ENCODE measurements at places on chromosomes 5 and 9. TPM values are rescaled to one million over a fixed set of nuclear protein-coding genes. Genes with fewer than 3 reads are reported as not detected.

The BHMT gene
- total RNA-seq = not detected

The PCDHA1 gene
- total RNA-seq = not detected

The ZNF622 gene
- total RNA-seq = 30.4 TPM

The HTR1A gene
- not detected for total RNA-seq

DNA sequence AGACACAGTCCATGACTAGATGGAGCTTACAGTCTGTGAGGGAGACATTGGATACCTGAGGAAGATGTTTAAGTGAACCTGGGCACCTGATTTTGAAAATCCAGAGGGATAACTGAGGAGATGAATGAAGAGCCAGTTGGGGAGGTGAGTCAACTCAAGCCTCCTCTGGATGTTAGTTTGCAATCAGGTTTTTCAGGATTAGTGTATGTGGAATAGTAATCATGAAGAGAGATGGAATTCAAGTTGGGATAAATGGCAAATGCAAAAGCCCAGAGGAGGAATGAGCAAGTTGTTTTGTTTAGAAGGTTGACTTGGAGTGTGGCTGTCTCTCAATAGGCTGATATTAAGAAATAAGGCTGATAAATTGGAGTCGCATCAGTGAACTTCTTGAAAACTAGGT, 28.9 kb downstream of the PRDM6 start:
- no peaks in the 10 kb centered on the region for H3K27me3 ChIP-seq
- no peak overlapping the region for H3K27ac ChIP-seq
- H3K4me1 ChIP-seq = no peaks in the 10 kb centered on the region
- no peaks in the 10 kb centered on the region for H3K36me3 ChIP-seq
- no peak for DNase-seq
- no peak overlapping the region for H3K4me3 ChIP-seq

GRCh38 chr9:9992936-9993335, 619.9 kb downstream of the PTPRD start:
- H3K27ac ChIP-seq = no peak overlapping the region
- no peak overlapping the region for H3K4me3 ChIP-seq
- H3K27me3 ChIP-seq = no peaks in the 10 kb centered on the region
- no peaks in the 10 kb centered on the region for H3K36me3 ChIP-seq
- DNase-seq = no peak
- no peaks in the 10 kb centered on the region for H3K4me1 ChIP-seq

DNA sequence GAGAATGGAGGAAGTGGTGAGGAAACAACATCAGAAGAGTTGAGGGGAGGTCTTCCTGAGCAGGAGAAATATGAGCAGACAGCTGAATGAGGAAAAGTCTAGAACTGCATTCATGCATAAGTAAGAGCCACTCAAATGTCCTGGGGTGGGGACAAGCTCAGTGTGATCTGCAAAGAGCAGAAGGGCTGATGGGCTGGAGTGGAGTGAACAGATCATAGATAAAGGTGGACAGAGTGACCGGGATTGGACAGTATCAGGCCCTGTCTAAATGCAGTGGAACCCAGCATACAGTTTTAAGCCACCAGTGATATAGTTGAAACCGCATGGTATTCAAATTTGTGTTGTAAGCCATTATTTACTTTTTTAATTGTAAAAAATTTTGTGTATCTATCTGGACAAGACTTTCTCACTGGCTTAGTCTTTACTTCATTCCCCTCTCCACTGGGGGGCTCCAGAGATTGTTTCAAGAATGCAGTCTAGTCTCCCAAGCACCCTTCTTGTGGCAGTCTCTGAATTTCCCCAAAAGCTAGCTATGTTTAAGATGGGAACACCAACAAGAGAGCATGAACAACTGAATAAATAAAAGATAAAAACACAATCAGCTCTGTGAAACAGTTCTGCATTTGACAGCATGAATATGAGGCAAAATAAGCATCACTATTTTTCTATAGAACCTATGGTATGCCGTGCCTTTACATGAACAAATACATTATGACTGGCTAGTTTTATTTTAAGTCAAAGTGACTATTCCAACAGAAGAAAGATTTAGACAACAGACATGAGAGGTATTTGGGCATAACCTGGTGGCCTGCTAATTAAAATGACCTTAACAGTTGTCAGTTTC, 10.7 kb upstream of the STK32A start:
- no peak overlapping the region for H3K4me3 ChIP-seq
- no peaks in the 10 kb centered on the region for H3K36me3 ChIP-seq
- no peaks in the 10 kb centered on the region for H3K4me1 ChIP-seq
- no peaks in the 10 kb centered on the region for H3K27me3 ChIP-seq

DNA sequence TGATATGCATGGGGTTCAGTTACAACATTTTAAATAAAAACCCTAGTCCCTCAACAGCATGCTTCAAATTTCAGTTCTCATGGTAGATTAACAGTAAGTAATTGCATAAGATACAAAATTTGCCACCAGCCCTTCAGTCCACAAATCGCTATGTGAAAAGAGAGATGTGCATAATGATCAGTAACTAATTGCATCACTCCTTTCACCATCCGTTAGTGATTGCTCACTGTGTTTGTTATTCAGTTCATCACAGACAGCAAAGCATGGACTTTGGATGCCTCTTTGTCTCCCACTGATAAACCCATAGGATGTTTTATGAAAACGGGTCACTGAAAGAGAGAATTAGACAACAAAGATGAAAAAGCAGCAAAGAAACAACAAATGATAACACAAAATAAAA, 103.2 kb downstream of the MCTP1 start:
- no peak overlapping the region for H3K27ac ChIP-seq
- no peaks in the 10 kb centered on the region for H3K27me3 ChIP-seq
- DNase-seq = no peak
- H3K4me3 ChIP-seq = no peak overlapping the region
- H3K4me1 ChIP-seq = no peaks in the 10 kb centered on the region

DNA sequence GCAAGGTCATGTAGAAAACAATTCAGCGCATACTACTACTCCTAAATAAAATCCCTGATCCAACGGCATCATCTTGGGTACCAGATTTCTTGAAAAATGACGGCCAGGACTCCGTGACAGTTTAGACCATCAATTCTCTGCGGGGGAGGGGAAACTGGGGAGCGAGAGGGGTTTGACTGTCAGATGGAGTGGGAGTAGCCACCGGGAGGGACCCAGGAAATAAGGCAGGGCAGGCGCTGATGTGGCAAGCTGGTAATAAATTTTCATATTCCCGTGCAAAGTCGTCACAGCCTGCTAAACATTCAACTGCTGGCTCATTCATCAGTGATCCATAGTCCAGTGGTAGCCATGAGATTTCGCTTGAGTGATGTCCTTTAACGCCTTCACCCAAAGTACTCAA, 457 bp upstream of the CDH18 start:
- no peak overlapping the region for H3K27ac ChIP-seq
- H3K4me3 ChIP-seq = peak overlapping the region; percentile 13
- H3K4me1 ChIP-seq = no peaks in the 10 kb centered on the region

DNA sequence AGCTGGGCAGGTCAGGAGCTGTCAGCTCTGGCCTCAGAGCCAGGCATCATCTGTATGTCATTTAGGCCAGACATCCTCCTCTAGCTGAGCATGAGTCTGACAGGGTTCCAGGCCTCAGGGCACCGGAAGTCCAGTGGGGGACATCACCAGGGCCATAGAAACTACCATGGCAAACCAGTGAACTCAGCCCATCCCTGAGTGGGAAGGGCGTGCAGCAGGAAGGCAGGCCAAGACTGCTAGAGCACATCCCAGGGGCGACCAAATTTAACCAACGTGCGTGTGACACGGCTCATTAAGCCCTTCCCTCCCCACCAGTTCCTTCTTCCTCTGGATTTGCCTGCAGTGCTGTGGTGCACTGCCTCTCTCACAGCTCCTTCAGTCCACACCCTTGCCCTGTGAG, 75.9 kb downstream of the COL27A1 start:
- no peaks in the 10 kb centered on the region for H3K27me3 ChIP-seq
- no peak for DNase-seq
- H3K27ac ChIP-seq = no peak overlapping the region
- no peak overlapping the region for H3K4me3 ChIP-seq

DNA sequence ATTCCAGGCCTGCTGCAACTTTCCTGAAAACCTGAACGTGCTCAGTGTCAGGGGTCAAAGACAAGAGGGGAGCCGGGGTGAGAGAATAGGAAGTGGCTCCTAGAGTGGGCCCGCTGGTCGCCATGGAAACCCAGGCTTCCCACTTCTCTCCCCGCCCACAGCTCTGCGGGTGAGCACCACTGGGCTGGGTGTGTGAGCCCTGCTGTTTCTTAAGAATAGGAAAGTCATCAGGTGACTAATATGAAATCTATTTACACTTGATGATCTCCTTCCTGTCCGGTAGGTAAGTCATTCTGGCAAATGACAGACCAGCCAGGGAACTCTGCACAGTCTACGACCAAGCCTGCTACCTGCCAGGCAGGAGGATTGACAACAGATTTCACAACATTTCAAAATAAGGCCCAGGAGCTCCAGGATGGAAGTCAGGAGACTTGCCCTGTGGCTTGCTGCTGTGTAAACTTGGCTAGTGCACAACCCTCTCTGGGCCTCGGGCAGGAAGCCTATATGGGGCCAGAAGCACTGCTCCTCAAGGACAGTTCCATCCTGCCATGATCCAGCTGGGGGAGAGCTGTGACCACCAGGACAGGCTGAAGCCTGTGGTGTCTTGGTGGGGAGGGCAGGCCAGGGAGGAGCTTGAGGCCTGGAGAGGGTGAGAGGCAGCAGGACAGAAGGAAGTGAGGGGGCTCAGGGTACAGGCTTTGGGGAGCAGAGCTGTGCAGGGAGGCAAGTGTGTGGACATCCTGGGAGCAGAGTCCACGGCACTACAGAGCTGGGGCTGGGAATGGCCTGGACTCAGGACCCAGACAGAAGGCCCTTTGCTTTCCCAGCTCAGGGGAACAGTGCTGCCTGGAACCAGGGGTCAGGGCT, 60.6 kb downstream of the SHB start:
- peaks cover 12% of the 10 kb centered on the region for H3K4me1 ChIP-seq
- H3K4me3 ChIP-seq = no peak overlapping the region
- DNase-seq = no peak

GRCh38 chr9:6502399-6502798, 89.4 kb downstream of the UHRF2 start:
- no peak overlapping the region for H3K27ac ChIP-seq
- H3K4me1 ChIP-seq = no peaks in the 10 kb centered on the region
- H3K36me3 ChIP-seq = peaks cover 92% of the 10 kb centered on the region
- H3K4me3 ChIP-seq = no peak overlapping the region
- no peaks in the 10 kb centered on the region for H3K27me3 ChIP-seq

- H3K4me1 ChIP-seq = peaks cover 15% of the 10 kb centered on the region
- H3K36me3 ChIP-seq = no peaks in the 10 kb centered on the region
- DNase-seq = no peak
- H3K27ac ChIP-seq = peak overlapping the region; percentile 18
- H3K27me3 ChIP-seq = no peaks in the 10 kb centered on the region
These were observed 1.6 kb downstream of the URM1 start for GRCh38 chr9:128372784-128373183.

DNA sequence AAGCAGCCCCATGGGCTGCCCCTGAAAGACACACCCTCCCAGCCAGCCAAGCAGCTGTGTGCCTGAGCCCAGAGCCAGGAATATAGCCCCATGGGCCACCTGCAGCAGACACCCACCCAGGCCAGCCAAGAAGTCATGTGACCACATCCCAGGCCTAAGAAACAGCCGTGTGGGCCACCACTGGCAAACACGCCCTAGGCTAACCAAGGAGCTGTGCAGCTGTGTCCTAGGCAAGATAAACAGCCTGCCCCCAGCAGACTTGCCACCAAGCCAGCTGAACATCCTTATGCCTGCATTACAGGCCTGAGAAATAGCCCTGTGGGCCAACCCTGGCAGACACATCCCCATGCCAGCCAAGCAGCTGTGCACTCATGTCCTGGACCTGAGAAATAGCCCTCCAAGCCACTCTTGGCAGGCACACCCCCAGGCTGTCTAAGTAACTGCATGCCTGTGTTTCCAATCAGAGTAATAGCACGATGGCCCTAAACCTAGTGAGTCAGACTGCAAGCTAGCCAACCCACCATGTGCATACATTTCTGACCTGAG, 143.0 kb downstream of the ADAMTS6 start:
- no peak overlapping the region for H3K4me3 ChIP-seq
- DNase-seq = peak; percentile 18
- no peaks in the 10 kb centered on the region for H3K4me1 ChIP-seq
- H3K27me3 ChIP-seq = no peaks in the 10 kb centered on the region
- H3K27ac ChIP-seq = no peak overlapping the region
- H3K36me3 ChIP-seq = no peaks in the 10 kb centered on the region

All from psoas muscle (tissue), 8 donors.